Neural crest cell (in vitro differentiated cells): ENCODE measurements at places on chromosomes 5 and 9. TPM values are rescaled to one million over a fixed set of nuclear protein-coding genes. Genes with fewer than 3 reads are reported as not detected.

DNA sequence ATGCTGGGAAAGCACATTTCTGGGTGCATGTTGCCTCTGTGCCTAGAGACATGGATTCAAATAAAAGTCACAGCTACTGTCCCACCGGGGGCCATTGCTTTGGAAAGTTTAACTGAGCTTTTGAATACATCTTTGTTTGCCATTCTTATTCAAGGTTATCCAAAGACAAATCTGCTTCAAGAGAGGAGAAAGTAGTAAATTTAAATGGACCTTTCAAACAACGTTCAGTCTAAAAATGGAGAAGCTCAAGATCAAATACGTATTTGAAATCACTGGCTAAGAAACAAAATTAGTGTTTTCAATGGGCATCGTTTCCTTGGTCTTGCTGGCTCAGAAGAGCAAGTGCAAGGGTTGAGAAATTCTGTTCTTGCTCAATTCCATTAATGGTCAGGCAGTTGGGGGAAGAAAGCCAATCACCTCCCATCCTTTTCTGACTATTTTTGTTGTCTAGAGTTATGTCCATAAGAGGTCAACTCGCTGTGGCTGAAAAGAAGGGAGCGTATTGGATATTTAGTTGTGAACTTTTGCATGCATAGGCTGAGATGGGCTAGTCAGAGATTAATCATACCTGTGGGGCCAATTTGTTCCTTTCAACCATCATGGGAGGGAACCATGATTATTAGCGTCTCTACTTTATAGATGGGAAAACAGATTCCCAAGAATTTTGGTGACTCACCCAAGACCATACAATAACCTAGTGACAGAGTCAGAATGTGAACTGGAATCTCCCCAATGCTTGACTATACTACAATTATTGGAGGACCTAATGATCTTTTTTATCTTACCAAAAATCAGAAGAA is 276.2 kb upstream of the TNC start:
- DNase-seq = no peak

SPINK13 gene
- total RNA-seq = not detected in 2 replicates

SLC6A3 gene
- total RNA-seq = 0.16 and 0.27 TPM in 2 replicates

- DNase-seq = no peak
Observed at GRCh38 chr5:92969781-92970237, 611.2 kb downstream of the NR2F1-AS1 start.

GRCh38 chr5:43232943-43233833 is 41.2 kb downstream of the NIM1K start:
- no peak for DNase-seq

DNA sequence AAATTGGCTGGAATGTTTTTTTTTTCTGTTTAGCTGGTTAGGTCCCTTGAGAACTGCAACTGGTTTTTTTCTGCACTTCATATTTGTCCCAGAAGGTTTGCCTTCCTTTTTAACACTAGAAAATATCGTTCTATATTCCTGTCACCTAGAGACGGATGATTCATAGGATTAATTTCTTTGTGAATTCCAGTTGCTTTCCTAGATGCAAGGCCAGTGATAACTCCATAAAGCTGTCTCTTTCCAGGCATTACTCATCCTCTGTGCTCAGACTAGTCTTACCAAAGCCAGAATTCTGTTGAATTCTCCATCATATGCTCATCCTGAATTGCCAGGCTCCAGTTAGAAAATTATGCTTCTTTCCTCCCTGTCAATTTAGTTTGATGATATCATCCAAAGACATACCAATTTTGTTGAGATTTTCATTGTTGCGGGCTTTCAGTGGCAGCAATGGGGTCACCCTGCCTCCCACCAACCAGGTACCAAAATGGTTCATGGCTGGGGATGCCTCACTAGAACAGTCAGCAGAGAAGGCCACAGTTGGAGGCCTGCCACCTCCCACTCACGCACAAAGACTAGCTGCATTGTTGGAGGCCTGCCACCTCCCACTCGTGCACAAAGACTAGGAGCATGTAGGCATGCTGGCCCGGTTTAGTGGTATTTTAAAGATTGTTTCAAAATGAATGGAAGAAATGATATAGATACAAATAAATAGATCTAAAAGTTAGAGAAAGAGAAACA is 8.5 kb downstream of the BAAT start:
- DNase-seq = no peak

- DNase-seq = no peak
Observed at GRCh38 chr5:66438696-66439095, 157.5 kb upstream of the MAST4 start.
